NCI-H226 (cell line): ENCODE measurements at places on chromosomes 2 and 18.

GRCh38 chr2:222959358-222959757 is 92.6 kb upstream of the KCNE4 start:
- peak; percentile 97 for DNase-seq

DNA sequence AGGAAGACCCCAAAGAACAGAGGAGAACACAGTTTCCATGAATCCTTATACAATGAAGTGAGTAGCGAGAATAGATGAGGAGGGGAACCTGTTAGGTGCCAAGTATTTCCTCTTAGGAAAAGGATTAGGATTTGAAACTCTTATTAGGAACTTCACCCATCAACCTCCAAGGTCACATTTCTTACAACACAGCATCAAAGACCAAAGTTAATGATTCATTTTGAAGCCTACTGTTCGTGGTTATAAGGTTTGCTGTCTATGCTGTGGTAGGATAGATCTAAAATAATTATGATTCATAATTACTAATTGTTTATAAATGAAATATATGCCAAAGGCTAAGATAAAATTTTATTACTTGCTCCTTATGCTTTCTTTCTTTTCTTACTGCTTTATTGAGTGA is 6.1 kb downstream of the CFAP221 start:
- no peak for DNase-seq

DNA sequence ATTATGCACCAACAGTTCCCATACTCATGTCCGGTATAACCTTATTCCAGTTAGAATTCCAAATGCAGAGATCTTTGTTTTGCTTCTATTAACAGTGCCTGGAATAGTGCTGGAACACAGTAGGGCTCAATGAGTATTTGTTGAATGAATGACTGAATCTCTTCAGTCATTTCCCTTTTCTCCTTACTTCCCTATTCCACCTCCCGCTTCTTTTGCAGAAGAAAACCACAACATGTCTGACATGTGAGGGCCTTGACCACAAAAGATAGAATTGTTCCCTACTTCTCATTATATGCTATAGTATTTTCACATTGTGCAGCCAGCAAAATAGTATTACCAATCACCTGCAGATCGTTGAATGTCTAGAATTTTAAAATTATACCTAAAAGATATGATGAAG is 19.5 kb upstream of the HNRNPLL start:
- peak; percentile 19 for DNase-seq

DNA sequence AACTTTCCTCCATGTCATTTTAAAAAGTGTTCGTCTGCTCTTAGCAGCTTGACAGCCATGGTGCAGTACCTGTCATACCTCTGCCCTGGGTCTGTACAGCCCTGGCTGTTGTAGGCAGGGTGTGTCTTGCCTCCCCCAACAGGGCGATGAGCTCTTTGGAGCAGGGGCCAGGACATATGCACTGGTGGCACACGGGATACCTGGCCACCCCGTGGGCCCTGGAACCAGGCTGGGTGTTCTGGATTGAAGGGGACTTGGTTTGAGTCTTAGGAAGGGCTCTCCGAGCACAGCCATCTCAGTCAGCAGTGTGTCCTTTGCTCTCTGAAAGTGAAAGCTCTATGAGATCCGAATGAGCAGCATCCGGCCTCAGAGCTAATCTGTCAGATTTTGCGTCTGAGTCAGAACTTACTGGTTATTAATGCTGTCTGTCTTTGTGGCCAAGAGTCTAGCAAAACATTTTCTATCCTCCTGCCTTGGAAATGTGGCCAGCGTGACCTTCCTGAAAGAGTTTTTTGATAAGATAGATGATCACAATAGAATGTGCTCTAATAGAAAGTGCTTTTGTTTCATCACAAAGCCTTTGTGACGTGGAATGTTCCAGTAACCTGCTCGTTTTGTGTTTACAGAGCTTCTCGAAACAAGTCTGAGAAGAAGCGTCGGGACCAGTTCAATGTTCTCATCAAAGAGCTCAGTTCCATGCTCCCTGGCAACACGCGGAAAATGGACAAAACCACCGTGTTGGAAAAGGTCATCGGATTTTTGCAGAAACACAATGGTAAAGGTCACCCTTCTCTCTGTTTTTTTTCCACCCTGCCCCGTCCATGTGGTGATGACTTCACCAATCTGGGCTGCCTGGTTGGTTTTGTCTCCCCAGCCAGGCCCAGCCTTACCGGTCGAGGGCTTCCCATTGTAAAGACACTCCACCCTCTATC is 77.3 kb upstream of the RPL31 start:
- peak; percentile 57 for DNase-seq

DNA sequence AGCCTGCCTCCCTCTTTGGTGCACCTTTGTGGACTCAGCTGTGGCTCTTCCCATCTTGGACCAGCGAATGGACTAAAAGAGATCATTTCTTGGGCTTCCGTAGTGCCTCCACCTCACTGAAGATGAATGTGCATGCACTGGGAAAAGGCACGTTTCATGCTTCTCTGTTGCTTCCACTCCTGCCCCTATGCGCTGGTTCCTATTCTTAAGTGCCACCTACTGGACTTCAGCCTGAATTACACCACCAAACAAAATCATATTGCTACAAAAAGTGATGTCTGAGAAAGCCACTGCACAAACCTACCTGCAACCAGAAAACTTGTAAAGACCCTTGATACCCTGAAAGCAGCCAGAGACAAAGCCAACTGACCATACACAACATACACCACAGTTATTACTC is 695.6 kb downstream of the TSN start:
- DNase-seq: peak; percentile 10

- no peak for DNase-seq
These were observed 530.1 kb downstream of the SOX11 start for GRCh38 chr2:6222296-6222695.

DNA sequence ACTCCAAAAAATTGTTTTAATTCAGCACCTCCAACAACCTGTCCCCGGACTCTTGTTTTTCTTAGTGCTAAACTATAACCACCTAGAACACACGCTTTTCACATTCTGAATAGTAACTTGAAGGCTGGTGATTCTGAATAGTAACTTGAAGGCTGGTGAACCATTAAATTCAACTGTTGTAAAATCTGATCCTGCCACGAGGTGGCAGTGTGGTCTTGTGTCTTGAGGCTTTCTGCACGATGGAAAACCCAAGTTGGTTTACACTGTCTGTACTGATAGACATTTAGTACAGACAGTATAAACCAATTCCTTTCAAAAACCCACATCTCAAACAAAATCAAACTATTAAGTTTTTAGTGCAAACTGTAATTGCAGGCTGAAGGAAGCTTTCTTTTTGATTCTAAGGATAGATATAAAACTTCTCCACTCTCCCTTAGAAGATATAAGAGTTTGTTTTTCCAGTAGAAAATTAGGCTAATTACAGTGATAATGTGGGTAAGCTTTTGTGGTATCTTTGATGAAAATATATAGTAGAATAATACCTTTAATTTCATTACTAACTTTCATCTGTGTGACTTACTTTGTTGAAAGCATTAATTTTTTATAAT is 57.6 kb downstream of the VAPA start:
- DNase-seq: peak; percentile 48

DNA sequence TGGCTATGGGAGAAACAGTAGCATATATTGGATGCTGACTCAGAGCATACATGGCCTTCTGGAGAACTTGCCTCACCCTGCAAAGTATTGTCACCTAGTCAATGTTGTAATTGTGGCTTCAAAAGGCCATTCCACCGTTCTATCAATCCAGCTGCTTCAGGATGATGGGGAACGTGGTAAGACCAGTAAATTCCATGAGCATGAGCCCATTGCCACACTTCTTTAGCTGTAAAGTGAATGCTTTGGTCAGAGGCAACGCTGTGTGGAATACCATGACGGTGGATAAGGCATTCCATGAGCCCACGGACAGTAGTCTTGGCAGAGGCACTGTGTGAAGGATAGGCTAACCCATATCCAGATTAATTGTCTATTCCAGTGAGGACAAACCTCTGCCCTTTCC is 1300.1 kb upstream of the ACVR2A start:
- DNase-seq: no peak

DNA sequence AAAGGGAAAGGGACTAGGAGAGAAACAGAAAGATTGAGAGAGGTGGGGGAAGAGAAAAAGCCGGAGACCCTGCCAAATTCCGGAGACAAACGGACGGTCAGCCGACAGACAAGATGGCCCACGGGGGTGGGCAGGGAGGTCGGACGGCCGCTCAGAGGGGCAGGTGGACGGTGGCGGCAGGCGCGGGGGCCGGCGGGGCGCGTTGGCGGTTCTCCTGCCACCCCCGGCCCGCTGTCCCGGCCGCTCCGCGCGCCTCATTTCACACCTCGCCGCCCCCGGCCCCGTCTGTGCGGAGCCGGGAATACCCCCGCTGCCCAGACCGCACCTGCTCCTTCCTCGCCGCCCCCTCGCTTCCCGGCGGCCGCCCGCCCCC is 935 bp downstream of the SLC30A3 start:
- no peak for DNase-seq

DNA sequence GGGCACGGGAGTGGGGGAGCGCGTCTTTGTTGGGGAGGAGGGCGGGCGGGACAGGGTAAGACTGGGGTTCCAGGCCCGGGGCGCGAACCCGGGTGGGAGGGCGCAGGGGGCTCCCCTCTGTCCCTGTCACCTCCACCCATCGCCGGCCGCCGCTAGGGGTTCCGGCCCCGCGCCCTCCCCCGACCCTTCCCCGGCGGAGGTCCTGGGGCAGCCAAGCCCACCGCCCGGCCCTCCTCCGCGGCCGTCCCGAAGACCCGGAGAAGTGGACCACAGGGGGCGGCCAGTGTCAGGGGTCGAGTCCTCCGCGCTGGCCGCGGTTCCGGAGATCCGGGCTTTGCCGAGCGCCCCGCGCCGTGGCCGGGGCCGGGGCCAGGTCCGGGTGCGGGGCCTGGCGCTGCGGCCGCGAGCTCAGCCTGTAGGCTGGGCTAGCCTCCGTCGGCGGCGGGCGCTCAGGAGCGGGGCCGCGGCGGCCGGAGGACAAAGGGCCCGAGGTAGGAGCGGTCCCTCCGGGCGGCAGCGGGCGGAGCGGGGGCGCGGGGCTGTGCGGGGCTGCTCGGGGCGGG is 16.6 kb upstream of the E2F6 start:
- DNase-seq: no peak

DNA sequence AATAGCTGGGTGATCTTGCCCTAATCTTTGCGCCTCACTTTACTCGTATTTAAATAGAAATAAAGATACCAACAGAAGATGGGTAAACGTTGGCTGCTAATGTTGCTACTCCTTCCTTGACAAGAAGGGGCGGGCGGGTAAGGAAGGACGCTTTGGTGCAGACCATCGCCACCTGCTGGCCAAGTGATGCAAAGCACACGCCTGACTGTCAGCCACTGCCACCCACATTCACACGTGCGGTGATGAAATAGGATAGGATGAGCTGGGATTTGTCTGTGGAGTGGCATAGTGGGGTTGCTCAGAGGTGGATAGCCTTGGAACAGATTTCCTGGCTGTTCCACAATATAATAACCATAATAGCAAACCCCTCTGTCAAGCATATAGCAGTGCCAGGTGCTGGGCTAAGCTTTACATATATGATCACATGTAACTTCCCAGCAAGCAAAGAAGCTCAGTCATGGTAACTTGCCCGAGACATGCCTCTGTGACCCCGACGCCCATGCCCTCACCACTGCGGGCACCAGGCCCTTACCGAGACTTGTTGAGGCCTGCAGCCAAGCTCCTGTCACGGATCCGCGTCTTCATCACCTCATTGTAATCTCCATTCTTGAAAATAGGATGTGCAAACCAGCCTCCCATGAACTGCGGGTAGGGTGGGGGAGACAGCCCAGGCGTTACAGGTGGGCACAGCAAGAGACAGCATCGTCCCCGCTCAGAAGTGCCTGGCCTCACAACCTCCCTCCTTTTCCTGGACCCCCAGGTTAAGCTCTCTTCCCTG is 39.3 kb downstream of the LCT start:
- peak; percentile 43 for DNase-seq

- DNase-seq: no peak
These were observed 47.1 kb upstream of the FHL2 start for GRCh38 chr2:105445976-105446375.

DNA sequence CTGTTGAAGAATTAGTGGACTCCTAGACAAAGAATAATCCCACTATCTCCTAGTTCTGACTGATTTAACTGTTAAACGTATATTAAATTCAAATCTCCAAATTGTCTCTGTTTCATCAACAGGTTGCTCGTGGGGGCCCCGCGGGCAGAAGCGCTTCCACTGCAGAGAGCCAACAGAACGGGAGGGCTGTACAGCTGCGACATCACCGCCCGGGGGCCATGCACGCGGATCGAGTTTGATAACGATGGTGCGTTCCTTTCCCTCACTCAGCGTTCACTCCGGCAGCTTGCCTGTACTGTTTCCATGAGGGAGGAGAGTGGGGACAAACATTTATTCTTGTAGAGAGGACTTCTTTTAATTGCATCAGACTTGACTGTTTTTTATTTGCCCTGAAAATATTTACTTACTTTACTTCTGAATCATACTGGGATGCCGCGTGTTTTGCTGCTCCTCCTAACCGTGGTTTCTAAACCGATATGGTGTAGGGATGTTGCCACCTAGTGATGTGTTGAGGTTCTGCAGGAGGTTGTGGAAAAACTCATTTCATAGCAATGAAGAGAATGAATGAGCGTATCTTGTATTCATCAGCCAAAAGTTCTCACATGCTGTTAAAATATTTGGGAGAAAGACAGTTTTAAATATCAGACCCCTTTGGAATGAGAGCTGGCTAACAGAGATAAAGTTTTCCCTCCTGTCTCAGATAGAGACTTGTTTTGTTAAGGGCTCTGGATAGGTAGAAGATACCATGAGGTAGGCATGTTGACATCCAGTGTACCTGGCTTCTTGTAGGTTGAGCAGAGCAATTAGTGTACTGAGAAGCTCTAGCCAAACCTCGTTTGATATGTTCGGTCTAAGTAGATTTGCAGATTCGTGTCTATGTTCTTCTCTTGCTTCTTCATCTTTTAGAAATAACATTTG is 38.3 kb downstream of the ITGA6 start:
- peak; percentile 54 for DNase-seq

- no peak for DNase-seq
These were observed 7.1 kb downstream of the MYOM1 start for GRCh38 chr18:3212657-3213056.

DNA sequence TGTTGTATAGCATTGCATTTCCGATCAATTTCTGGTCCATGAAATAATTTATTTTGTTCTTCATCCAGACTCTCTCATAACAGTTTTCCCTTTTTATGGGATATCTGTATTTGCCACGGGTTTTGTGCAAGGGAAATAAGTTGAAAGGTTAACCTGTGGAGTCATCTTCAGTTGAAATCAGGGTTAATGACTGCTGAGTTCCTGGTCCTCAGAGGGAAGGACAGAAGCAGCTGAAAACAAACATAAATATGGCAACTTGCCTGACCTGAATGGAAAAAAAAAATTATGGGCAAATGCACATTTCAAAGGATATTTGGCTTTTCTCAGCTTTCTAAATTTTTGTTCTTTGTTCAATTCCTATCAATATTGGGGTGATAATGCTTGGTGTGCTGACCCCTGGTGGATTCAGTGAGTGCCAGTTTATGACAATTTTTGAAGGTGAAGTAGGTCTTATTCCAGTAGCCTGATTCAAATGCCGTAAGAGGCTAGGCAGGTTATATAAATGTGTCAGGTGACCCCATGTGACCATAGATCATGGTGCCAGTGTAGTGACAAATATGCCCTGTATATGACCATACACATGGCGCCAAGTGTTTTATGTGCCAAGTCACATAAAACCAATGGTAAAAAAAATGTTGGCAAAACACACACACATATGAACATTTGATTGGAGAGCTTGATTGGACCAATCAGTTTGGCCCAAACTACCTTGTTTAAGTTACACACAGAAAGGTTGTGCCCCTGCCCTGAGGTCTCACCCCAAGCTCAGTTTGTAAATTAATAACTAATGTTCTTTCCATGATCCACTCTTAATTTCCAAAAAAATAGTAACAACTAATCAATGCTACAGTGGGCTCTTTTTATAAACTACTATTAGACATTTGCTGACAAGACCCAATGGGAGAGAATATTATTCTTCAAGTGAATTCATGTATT is 47.6 kb upstream of the FAM124B start:
- DNase-seq: no peak
